ENCODE measurements at places on chromosomes 5 and 9.

DNA sequence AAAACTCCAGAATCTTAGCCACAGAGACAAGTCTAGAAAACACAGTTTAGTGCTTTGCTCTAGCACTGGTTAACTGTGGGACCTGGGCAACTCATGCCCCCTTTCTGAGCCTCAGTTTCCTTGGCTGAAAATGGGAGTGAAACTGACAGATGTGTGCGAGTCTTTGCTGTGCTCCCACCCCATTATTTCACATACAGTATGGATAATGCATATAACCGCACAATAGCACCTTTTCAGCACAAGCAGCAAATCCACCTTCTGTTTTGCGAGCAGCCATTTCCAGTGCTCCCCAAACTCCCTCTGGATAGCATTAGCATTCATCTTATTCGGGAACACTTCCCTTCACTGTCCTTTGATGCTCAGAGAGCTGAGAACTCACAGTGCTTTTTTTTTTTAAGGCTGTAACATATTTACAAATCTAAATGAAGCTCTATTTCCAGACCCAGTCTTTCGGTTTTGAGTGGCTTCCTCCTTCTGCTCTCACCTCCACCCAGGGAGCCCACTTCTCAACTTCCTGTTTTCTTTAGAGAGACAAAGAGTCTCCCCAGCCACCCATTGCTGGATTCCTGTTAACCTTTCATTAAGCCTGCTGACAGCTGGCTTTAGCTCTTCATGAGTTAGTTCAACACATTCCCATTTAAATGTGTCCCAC lies 49.2 kb downstream of the TIMD4 start:
- no peak for DNase-seq

DNA sequence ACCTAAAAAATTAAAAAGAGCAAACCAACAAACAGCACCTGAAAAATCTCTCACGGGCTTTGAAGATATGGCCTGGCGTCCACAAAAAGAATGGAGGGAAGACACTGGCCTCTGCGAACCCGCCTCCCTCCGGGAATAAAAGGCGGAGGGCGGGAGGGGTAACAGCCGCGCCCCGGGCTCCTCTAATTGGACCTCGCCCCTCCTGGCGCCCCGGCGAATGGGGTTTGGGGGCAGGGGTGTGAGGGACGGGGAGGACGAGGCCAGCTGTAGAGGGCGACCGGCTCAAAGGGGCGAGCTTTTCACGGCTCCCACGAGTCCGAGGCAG lies 753 bp downstream of the FANCC start:
- no peak for DNase-seq

DNA sequence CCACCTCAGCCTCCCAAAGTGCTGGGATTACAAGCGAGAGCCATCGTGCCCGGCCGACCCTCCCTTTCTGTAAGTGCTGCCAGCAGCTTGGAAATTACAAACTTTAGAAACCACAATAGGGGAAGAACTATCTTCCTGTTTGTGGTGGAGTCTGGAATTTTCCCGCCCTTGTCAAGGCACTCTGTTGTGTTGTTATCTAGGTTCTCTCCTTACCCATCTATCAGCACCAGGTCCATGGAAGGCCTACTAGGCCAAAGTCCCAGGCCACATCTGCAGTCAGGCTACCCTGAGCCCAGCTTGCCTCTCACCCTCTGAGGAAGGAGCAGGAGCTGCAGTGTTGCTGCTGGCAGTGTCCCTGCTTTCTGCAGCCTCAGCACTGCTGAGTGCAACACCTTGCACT lies 214.9 kb downstream of the MCTP1 start:
- no peak for DNase-seq

DNA sequence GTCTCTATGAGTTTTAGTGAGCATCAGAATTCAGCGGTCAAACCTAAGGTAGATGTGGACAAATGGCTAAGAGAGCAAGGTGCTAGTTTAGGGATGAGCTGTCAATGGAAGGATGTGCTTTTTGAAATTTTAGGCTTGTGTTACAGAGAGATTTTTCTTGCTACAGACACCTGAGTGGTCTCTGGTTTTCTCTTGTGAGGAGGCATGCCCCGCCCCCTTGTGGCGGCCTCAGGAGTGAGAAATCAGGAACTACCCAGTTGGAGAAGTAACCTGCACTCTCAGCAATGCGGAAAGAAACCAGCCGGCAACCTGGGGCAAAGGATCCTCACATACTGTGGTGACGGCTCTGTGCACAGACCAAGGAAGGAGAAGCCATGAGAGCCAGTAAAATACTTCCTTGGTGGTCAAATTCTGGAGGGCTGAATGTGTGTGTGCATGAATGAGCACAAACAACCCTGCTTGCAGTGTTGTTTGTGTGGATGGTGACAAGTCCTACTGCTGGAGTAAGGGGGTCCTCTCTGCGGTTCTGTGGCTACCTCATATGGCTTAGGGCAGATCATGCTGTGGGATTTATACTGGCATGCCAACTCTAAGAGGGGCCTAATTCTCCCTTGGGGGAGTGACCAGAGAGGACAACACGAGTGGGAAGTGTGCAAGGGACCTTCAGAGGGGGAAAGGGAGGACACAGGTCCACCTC lies 16.7 kb upstream of the HSD17B4 start:
- peak; percentile 49 for DNase-seq

GRCh38 chr5:144644317-144644716 lies 473.6 kb downstream of the KCTD16 start:
- no peak for DNase-seq

DNA sequence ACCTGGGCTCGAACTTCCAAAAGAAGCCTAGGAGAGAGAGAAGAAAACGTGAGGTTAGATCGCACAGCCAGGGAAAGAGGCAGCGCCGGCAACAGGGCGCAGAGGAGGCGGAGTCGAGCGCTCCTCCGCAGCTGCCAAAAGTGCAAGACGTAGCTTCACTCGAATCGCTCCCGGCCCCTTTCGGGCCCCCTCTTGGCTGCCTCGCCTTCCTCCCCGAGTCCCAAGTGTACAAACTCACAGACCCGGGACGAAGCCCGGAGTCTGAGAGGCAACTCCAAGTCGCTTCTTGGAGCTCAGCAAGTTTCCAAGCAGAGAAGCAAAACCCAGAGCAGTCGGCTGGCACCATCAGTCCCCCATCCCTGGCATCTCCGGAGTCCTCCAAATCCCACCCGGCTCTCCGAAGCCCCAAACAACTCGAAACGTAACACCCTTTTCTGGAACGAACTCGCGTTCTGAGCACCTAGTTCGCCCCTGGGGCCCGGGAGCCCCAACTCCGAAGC lies 1.2 kb downstream of the MIER3 start:
- peak; percentile 32 for DNase-seq

GRCh38 chr5:107597247-107597646 lies 73.5 kb downstream of the EFNA5 start:
- no peak for DNase-seq

- no peak for DNase-seq
Measured at GRCh38 chr9:108815156-108815555, 40.6 kb downstream of the ACTL7B start.

GRCh38 chr5:83337453-83338035 lies 134.0 kb upstream of the VCAN start:
- no peak for DNase-seq

GRCh38 chr5:102858221-102858620 lies 103.1 kb downstream of the PAM start:
- DNase-seq: no peak

GRCh38 chr5:133708331-133708850 lies 96.0 kb upstream of the FSTL4 start:
- no peak for DNase-seq

- DNase-seq: no peak
Measured at GRCh38 chr5:73155271-73156222, 17.4 kb upstream of the TMEM174 start.

GRCh38 chr9:14813336-14814248 lies 91.1 kb upstream of the CER1 start:
- DNase-seq: no peak

DNA sequence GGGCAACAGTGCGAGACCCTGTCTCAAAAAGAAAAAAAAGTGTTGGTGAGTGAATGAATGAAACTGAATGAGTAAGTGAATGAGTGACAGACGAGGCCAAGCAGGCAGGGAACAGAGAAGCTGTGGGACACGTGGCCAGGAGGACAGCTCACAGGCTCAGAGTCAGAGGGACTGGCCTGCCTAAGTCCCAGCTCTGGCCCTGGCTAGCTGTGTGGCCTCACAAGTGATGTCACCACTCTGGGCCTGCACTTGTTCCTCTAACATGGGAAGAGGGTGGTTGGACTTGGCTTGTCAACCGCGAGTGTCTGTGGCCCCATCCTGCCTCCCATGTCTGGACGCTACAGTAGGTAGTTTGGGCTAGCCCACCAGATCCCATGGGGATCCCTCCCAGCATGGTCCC lies 4.7 kb upstream of the PLPP7 start:
- no peak for DNase-seq

DNA sequence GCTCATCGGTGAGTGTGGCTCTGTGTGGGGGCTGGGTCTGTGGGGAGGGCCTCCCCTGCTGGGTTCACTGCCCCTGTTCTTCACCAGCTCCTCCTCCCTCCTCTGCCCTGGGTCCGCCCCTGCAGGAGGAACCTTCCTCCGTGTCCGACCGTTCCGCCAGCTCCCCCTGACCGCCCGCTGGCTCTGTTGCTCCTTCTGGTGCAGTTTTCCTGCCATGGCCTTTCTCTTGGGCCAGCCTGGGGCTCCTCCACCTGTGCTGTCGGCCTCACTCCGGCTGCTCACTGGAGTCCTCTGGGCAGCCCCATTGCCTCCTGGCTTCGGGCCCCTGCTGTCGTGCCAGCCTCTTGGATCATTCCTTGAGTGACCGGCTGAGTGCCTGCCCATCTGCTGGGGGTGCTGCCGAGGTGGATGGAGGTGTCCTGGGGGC lies 12.3 kb downstream of the RNU6ATAC start:
- DNase-seq: no peak

GRCh38 chr5:172891716-172892421 lies 57.8 kb downstream of the ERGIC1 start:
- DNase-seq: no peak

GRCh38 chr9:14907696-14908095 lies 2.5 kb downstream of the FREM1 start:
- DNase-seq: no peak

DNA sequence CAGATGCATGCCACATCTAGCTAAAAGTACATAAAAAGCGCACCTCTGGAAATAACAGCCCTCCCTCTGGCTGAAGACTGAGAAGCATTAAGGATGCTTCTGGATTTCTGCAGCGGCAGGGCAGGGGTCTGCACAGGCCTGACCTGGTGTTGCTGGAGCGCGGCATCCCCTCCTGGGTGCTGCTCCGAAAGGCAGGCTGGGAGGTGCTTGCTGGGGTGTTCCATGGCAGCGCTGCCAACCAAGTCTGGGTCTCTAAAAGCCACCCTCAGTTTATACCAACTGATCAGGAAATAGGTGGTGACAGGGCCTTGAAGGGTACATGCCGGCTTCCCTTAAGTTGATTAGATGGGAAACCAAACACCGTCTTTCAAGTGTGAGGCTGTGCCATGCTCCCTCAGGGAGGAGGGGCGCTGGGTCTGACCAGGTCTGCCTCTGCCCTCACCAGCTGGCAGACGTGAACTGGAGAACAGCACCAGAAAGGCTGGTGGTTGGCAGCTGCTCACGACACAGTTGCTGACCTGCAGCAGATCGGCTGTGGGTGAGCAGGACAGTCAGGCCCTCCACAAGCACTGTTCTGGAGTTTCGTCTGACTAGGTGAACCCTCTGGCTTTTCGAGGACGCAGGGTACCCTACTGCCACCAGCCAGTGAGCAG lies 81.6 kb downstream of the DAP start:
- no peak for DNase-seq

DNA sequence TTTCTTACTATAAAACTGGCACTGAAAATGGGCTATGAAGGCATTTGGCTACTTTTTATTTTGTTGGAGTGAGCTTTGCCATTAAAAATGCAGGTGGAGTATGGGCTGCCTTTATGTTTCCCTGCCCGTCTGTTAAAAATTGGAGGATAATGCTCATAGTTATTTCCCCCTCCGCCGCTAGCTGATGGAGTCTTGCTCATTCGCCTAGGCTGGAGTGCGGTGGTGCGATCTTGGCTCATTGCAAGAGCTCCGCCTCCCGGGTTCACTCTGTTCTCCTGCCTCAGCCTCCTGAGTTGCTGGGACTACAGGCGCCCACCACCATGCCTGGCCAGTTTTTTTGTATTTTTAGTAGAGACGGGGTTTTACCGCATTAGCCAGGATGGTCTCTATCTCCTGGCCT lies 8.6 kb downstream of the G3BP1 start:
- no peak for DNase-seq

DNA sequence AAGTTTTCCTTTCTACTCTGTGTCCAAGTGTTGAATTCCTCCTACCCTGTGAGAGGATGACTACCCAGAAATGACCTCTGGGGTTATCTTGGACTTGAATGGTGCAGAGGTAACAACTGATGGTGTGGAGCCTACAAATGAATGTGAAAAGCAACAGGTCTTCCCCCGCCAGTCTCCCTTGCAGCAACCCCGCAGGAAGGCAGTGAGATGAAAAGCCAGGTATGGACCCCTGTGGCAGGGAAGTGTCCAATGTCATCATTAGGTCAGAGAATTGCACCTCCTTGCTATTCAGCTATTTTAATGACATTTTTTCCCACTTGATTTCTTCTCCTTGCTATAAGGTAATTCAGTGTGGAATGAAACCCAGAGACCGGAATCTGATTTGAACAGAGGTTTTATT lies 58.5 kb downstream of the MAT2B start:
- no peak for DNase-seq

- DNase-seq: no peak
Measured at GRCh38 chr5:73418244-73418691, 30.3 kb downstream of the FOXD1 start.

DNA sequence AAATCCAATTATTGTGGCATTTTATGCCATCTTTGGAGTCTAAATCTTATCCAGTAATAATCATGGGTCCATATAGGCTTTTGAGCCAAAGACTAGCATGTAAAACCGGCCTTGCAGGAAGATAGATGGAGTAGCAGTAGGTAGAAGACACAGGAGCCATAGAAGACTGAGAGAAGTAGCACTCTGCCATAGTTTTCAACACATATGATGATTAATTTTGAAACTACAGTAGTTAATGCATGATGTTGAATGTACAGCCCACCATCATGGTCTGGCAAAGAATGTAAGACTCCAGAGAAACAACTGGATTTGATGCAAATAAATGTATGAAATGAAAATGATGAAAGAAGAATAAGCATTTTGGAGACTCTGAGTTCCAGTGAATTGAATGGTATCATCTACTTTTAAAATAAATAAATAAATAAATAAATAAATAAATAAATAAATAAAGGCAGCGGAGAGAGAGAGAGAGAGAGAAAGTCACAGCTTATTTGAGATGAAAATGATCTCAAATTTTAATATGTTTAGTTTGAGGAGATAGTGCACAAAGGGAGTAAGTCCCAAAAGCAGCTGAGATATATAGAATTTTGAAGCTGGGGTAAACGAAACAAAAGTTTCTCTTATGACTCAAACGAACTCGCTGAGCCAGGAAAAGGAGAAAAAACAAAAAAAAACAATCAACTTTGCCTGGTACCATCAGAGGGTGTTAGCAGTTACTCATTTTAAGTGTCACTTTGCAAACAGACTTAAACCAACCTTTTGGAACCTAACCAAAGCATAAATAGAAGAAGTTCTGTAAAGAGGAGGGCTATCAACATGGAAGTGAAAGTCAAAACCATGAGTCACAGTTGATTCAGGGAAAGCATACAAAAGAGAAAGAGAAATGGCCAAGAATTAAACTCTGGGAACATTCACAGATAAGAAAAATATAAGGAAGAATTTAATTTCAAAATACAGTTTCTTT lies 388.7 kb downstream of the CETN3 start:
- DNase-seq: no peak

Data from stimulated activated CD4-positive, alpha-beta T cell treated with anti-CD3 and anti-CD28 coated beads, Interleukin-15, amount 100 ng/mL, for 1 hour (primary cell).